ENCODE measurements at places on chromosomes 2 and 18. TPM values are rescaled to one million over a fixed set of nuclear protein-coding genes. Genes with fewer than 3 reads are reported as not detected.

- H3K27me3 ChIP-seq: no peaks in the 10 kb centered on the region
- no peak for DNase-seq
- peak overlapping the region; percentile 81 for H3K27ac ChIP-seq
- peaks cover 20% of the 10 kb centered on the region for H3K4me1 ChIP-seq
- H3K4me3 ChIP-seq: no peak overlapping the region
These were observed 652 bp downstream of the SH3YL1 start for GRCh38 chr2:263022-263738.

GRCh38 chr2:105237045-105237765 lies 4.3 kb upstream of the GPR45 start:
- H3K27ac ChIP-seq: no peak overlapping the region
- no peaks in the 10 kb centered on the region for H3K27me3 ChIP-seq
- H3K4me3 ChIP-seq: no peak overlapping the region
- no peaks in the 10 kb centered on the region for H3K4me1 ChIP-seq

Gene SPATS2L
- 50.9 TPM for total RNA-seq

Gene SAG
- not detected for total RNA-seq

Gene DSG4
- total RNA-seq: not detected
